Pericardium fibroblast (primary cell): ENCODE measurements at places on chromosomes 5 and 9. TPM values are rescaled to one million over a fixed set of nuclear protein-coding genes. Genes with fewer than 3 reads are reported as not detected.

The TAS2R1 gene
- not detected in 2 replicates for total RNA-seq

The ANKRD20A1 gene
- 0.17 TPM in 1 of 2 replicates, not detected in the other for total RNA-seq

The SPAG8 gene
- 0.09 and 0.82 TPM in 2 replicates for total RNA-seq

The PDE6A gene
- total RNA-seq: under 0.01 TPM in 1 of 2 replicates, not detected in the other

The MYOT gene
- not detected in 2 replicates for total RNA-seq

The FCN1 gene
- total RNA-seq: not detected in 2 replicates

The DAPK1 gene
- total RNA-seq: 16.5 and 49.4 TPM in 2 replicates

The SLC4A9 gene
- total RNA-seq: under 0.01 TPM in 1 of 2 replicates, not detected in the other

The SPATA31C1 gene
- total RNA-seq: not detected in 2 replicates

The SDHA gene
- total RNA-seq: 49.0 and 82.0 TPM in 2 replicates

The DRD1 gene
- total RNA-seq: not detected in 2 replicates

The WDR41 gene
- total RNA-seq: 55.5 and 93.0 TPM in 2 replicates

The FOXE1 gene
- total RNA-seq: not detected in 2 replicates

The GAPT gene
- total RNA-seq: not detected in 2 replicates

The SHLD3 gene
- total RNA-seq: 0.34 and 2.6 TPM in 2 replicates
